NCI-H460 (cell line): ENCODE measurements at places on chromosomes 6 and 20. TPM values are rescaled to one million over a fixed set of nuclear protein-coding genes. Genes with fewer than 3 reads are reported as not detected.

PAK5 gene
- total RNA-seq = not detected in 2 replicates

EPHA7 gene
- total RNA-seq = 0.02 and 0.06 TPM in 2 replicates

RNF39 gene
- total RNA-seq = not detected in 2 replicates

SNAI1 gene
- 2.2 and 2.3 TPM in 2 replicates for total RNA-seq

HDGFL1 gene
- not detected in 2 replicates for total RNA-seq

SPATS1 gene
- total RNA-seq = not detected in 2 replicates

PDYN gene
- not detected in 2 replicates for total RNA-seq

GPLD1 gene
- 0.63 and 1.6 TPM in 2 replicates for total RNA-seq

CRIP3 gene
- not detected in 2 replicates for total RNA-seq

MYLK4 gene
- total RNA-seq = 0.09 and 0.27 TPM in 2 replicates

DPPA5 gene
- not detected in 2 replicates for total RNA-seq

POU5F1 gene
- not detected in 2 replicates for total RNA-seq

TREML2 gene
- not detected in 2 replicates for total RNA-seq

SPEF1 gene
- 0.20 TPM in 1 of 2 replicates, not detected in the other for total RNA-seq

ABHD16B gene
- total RNA-seq = not detected in 2 replicates
